Tibial artery (tissue), 4 donors: ENCODE measurements at places on chromosomes 2 and 18.
A peak's percentile ranks its signal among the peaks of the same experiment; 100 is the strongest.

GRCh38 chr2:46173636-46174250 lies 123.5 kb upstream of the EPAS1 start:
- no peak for DNase-seq

DNA sequence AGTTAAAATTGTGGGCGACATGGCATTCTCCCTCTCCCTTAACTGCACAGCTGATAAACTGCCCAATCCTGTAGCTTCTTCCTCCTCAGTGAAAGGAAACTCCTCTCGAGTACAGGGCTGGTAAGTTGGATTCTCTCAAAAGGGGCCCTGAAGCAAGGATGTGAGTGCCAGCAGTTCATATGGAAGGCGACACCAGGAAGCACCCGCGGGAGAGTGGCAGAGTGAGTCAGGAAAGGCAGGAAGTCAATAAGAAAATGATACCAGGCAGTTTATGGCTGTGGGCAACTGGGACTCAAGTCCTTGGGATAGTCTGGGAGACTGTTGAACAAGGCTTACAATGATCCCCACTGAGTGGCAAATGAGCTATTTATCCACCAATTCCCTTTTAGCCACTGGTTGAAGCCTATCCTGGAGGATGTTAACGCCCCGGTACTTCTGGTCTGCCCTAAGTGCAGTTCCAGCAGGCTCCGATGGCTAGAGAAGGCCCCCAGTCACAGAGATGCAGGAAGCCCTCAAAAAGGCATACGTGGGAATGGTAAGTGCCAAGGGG lies 34.8 kb downstream of the ABHD3 start:
- no peak for DNase-seq

GRCh38 chr2:27715318-27716210 lies 51.9 kb downstream of the SLC4A1AP start:
- DNase-seq, result peak; percentile 93

DNA sequence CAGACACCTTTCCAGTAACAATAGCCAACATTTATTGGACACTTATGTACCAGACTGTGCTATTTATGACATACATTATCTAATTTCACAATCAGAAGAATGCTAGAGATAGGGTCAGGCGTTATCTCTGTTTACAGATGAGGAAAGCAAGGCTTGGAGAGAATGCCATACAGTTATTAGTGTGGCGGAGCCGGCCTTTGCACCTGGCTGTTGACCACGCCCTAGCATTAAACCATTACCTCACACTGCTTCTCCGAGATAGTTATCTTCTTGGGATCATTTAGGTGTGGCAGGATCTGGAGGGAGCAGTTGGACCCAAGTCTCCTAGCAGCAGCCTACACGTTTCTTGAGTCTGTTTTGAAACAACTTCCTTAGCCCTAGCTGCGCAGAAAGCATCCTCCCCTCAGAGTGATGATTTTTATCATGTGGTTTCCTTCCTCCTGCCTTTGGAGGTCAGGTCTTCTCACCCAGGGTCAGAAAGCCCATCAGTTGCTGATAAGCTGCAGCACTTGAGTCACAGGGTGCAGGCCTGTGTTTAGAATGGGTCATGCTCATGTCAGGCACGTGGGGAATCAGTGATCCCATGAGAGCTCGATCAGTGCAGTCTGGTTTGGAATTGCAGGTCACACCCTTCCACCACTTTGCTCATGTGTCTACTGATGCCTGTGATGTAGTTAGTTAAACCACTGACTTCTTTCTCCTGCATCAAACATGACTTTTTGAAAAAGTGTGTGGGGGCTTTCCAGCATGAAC lies 118.2 kb downstream of the SPTBN1 start:
- no peak for DNase-seq

DNA sequence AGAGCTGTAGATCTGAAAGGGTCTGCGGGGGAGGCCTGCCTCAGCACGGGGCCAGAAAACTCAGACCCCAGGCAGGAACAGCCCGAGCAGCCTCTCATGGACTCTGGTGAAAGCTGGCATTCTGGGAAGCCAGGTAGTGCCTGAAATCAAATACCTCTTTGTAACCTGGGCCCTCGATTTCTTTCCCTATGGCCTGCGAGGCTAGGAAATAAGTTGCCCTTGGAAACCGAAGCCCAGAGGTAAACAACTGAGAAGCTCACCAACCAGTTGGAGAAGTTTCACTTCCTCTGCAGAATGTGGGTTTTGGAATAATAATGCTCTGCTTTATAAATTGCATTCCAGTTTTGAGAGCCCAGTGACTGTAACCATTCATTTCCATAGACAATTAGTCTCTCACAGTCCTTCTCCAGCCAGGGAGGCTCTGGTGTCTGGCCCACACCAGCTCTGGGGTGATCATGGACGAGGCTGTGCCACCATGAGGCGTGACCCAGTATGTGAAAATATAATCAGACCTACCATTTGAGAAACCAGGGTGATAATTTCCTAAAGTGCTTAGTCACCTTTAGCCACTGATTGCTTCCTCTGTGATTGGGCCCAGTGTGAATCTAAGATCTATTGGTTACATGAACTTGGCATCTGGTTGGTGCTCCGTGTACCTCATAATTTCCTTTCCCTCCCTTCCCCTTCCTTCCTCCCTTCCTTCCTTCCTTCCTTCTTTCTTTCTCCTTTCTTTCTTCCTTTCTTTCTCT lies 133.1 kb upstream of the PELI1 start:
- no peak for DNase-seq

DNA sequence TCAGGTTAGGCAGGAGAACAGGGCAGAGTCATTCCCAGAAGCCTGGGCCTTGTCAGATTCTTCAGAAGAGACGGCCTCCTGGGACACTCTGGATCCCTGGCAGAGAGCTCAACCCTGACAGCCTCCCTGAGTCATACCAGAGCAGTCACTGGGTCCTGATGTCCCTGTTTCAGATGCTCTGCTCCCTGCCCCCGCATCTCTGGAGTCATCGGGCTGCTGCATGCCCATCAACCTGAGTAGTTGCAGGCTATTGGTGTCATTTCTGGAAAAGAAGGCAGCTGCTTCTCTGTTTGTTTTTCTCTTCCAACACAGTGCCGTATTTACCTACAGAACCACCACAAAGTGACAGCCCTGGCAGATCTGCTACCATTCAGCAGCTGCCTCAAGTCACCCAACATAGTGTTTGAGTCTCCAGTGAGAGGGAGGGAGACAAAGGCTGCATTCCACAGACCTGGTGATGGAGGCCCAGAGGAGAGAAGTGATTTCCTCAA lies 145.1 kb downstream of the B3GNT2 start:
- no peak for DNase-seq

- DNase-seq, result no peak
Measured at GRCh38 chr2:146324951-146325350, 1519.9 kb upstream of the ACVR2A start.

DNA sequence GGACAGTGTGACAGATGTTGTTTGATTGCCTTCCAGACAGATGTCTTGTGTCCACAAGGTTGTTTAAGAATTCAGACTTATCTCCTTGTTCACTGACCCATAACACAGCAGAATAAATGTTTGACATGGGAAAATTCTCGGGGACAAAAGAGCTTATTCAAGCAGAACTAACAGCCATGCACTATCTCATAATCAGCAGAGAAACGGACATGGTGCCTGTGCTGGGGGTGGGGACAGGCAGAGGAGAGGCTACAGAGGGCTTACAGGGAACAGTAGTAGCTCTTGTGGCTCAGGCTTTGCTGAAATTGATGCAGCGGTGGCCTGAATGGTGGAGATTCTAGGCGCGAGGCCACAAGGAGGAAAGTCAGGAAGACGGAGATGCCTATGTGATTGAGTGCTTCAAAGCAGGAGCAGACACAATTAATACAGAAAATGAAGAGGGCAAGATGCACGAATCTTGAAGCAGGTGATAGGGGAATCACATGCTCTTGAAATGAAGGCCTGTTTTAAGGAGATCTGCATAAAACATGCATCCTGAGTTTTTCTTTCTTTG lies 62.0 kb upstream of the CAB39 start:
- no peak for DNase-seq
